ENCODE measurements at places on chromosomes 1 and 21.

DNA sequence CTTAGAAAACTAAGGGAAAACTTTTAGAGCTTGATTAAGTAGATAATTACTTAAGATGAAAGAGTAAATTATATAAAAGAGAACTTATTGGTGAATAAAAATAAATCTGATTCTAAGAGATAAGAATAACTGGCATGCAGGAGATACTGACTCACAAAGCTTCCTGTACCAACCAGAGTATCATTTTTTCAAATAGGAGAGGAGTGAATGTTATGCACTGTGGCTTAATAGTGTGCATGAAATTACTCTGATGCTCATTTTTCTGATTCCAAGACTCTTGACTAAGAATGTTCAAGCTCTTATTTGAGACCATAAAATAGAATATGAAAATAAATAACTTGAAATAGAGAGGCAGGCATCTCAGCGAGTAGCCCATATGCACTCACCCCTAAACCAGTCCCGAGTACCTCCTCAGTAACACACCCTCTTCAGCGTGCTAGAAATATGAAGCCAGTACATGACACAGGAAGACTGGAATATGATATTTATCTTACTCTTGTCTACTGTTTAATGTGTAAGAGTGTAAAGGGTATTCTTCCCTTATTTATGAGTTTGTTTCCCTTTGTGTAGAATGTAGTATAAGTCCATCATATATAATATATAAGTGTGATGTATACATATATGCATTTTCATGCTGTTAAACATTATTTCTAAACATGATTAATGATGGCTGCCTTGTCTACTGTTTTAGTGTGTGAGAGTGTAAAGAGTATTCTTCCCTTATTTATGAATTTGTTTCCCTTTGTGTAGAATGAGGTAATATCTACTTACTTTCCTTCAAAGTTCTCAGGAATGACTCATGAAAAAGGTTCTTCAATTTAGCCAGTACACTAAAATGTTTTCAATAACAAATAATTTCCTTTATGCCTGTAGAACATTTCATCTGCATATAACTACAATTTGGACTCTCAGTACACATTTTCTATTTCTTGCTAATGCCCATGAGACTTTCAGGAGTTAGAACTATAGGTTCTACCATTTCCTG, 99.2 kb upstream of the PALMD start:
- H3K27ac ChIP-seq, result no peak overlapping the region
- peaks cover 9% of the 10 kb centered on the region for H3K4me1 ChIP-seq
- no peaks in the 10 kb centered on the region for H3K27me3 ChIP-seq
- no peak overlapping the region for H3K4me3 ChIP-seq
- H3K36me3 ChIP-seq, result no peaks in the 10 kb centered on the region

- no peak overlapping the region for H3K27ac ChIP-seq
- peaks cover 6% of the 10 kb centered on the region for H3K4me1 ChIP-seq
- no peak overlapping the region for H3K4me3 ChIP-seq
Observed at GRCh38 chr1:25028907-25029599, 99.0 kb upstream of the RUNX3 start.

- no peaks in the 10 kb centered on the region for H3K27me3 ChIP-seq
- no peak overlapping the region for H3K4me3 ChIP-seq
- H3K4me1 ChIP-seq, result no peaks in the 10 kb centered on the region
- no peak overlapping the region for H3K27ac ChIP-seq
Observed at GRCh38 chr1:57461405-57461804, 37.5 kb upstream of the DAB1 start.

- H3K27ac ChIP-seq, result no peak overlapping the region
- H3K36me3 ChIP-seq, result no peaks in the 10 kb centered on the region
- no peak for DNase-seq
- H3K27me3 ChIP-seq, result peaks cover 4% of the 10 kb centered on the region
Observed at GRCh38 chr21:31609081-31609480, 50.4 kb upstream of the SOD1 start.

DNA sequence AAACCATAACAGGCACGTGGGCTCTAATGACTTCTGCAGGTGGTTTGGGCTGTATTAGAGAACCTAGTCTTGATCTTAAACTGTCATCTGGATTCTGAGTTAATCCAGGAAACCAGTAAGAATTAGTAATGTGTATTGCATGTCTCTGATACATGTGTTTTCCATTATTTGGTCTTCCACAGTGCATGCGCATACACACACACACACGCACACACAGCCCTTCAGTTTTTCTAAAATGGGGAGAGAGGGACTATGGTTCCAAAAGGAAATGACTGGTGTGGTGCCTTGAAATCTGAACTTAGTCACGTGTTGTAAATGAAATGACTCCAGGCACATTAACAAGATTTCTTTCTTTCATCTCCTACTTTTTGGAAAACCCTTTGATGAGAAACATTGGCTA, 67.6 kb downstream of the OLFML2B start:
- peaks cover 7% of the 10 kb centered on the region for H3K36me3 ChIP-seq
- H3K27ac ChIP-seq, result no peak overlapping the region
- H3K4me3 ChIP-seq, result no peak overlapping the region
- H3K27me3 ChIP-seq, result no peaks in the 10 kb centered on the region
- no peaks in the 10 kb centered on the region for H3K4me1 ChIP-seq

DNA sequence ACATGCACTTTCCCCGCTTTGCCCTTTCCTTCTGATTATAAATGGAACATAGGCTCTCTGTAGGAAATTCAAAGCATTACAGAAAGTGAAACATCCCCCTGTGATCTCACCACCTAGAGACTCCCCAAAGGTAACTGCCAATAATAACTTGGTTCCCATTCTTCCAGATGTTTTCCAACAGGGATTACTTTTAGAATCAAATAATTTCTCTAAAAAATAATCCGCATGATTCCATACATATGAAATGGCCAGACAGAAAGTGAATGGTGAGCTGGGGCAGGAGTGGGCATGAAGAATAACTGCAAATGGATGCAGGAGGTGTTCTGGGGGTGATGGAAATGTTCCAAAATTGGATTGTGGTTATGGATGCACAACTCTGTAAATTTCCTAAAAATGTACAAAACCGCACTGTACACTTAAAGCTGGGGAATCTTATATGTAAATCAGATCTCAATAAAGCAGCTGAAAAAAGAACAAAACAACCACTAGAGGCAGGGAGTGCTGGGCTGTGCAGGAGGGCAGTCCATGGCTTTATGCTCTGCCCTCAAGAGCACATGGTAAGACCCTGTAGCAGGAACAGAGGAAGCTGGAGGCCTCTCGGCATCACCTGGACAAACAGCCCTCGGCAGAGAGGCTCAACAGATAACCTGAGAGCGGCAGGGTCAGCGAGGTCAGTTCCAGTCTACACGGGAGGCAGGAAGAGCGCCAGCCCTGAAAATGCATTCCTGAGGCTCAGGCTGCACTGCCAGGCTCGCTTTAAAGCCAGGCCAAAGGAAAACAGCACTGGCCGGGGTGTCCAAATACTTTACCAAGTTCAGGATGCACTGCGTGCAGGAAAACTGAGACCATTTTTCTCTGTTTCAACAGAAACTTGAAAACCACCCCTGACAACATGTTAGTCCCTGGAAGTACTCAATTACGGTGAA, 39.7 kb downstream of the CAPZB start:
- DNase-seq, result no peak
- no peaks in the 10 kb centered on the region for H3K36me3 ChIP-seq
- H3K4me1 ChIP-seq, result peaks cover 98% of the 10 kb centered on the region
- no peak overlapping the region for H3K4me3 ChIP-seq

DNA sequence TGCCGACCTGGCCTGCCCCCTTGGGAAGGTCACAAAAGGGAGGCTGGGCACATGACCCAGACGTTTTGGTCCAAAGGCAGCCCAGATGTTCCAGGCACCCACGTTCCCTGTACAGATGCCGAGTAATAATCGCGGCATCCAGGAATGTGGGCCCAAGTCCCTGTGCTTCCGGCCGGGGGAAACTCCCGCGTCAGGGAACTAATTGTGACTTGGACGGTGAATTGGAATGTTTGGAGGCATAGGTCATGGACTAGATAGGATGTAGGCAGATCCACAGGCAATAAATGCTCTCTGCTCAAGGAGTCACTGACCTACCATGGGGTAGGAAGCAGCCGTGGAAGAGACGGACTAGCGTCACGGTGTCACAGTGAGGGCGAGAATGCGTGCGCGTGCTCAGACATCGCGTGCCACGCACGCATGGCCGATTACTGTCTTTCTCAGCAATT, 178.4 kb downstream of the DUSP10 start:
- no peak overlapping the region for H3K4me3 ChIP-seq
- H3K36me3 ChIP-seq, result no peaks in the 10 kb centered on the region
- H3K27me3 ChIP-seq, result no peaks in the 10 kb centered on the region
- H3K27ac ChIP-seq, result no peak overlapping the region

DNA sequence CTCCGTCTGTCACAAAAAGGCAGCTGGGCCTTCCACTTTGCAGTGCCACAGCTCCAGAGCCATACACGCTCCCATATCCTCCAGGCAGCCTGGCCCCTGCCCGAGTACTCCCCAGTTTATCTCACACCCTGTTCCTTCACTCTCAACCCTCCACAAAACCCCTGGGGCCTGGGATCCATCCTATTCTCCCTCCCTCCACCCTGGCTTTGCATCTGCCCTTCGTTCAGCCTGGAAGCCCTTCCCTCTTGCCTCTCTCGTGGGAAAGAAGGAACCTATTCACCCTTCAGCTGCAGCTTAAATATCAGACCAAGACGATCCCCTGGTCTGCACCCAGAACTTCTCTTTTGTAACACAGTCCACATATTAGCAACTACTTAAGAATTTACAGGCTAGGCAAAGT, 56.7 kb downstream of the CAMK2N1 start:
- no peak overlapping the region for H3K27ac ChIP-seq
- no peaks in the 10 kb centered on the region for H3K36me3 ChIP-seq
- DNase-seq, result no peak
- H3K27me3 ChIP-seq, result no peaks in the 10 kb centered on the region
- no peaks in the 10 kb centered on the region for H3K4me1 ChIP-seq

DNA sequence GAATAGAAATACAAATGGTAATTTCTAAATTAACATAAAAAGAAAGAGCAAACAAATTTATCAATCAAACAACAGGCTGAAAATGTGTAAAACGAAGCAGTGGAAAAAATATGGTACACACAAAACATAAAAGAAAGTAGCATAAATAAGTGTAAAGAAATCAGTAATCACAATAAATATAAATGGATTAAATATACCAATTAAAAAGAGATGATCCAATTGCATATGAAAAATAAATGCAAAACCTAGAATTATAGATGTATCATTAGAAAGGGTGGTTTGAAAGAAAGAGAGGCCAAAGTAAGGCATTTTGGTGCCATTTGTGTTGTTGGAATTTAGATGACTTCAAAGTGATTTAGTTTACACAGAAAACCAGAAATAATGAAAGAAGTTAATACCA, 202.2 kb downstream of the PTBP2 start:
- H3K27me3 ChIP-seq, result no peaks in the 10 kb centered on the region
- DNase-seq, result no peak
- H3K27ac ChIP-seq, result no peak overlapping the region
- H3K36me3 ChIP-seq, result no peaks in the 10 kb centered on the region
- no peaks in the 10 kb centered on the region for H3K4me1 ChIP-seq
- H3K4me3 ChIP-seq, result no peak overlapping the region

DNA sequence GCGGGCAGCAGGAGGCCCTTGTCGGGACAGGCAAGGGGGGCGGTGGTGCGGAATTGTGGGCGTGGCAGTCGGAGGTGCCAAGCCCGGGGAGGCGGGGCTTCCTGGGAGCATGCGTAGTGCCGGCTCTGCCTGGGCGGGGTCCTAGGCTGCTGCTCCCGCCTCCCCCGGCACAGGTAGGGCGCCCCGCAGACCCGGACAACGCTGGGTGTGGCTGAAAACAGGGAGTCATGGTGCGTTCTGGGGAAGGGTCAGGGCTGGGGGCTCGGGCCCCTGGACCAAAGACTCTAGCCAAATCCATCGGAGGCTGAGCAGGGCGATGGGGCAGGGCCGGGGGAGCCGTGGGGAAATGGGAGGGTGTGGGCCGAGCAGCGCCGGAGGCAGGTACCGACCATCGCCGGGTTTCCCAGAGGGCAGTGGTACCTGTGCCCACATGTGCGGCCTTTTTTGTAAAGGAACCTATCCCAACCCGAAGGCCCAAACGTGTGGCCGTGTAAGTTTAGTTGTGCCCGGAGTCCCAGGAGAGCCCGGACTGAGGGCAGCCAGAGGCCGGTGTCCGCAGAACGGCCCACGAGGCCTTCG, 231.9 kb downstream of the SDCCAG8 start:
- peaks cover 4% of the 10 kb centered on the region for H3K4me1 ChIP-seq
- DNase-seq, result no peak
- H3K36me3 ChIP-seq, result peaks cover 8% of the 10 kb centered on the region
- H3K27me3 ChIP-seq, result no peaks in the 10 kb centered on the region

DNA sequence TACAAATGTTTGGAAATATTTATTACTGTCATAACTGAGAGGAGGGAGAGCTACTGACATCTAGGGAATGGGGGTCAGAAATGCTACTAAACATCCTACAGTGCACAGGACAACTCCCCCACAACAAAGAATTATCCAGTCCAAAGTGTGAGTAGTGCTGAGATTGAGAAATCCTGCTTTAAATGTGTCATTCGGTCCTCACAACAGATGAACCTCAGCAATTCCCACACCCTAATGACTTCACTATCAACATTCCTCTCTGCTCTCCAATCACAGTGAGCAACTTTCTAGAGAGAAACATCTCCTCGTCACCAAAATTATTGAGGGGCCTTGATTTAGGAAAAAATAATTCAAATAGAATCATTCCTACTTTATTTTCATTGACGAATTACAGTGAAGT, 18.0 kb downstream of the OMA1 start:
- no peaks in the 10 kb centered on the region for H3K36me3 ChIP-seq
- H3K4me1 ChIP-seq, result no peaks in the 10 kb centered on the region
- H3K27ac ChIP-seq, result no peak overlapping the region

GRCh38 chr21:25179116-25179515, 428.2 kb downstream of the MRPL39 start:
- no peaks in the 10 kb centered on the region for H3K36me3 ChIP-seq
- H3K4me3 ChIP-seq, result no peak overlapping the region
- H3K27me3 ChIP-seq, result no peaks in the 10 kb centered on the region
- H3K27ac ChIP-seq, result no peak overlapping the region
- peaks cover 24% of the 10 kb centered on the region for H3K4me1 ChIP-seq

DNA sequence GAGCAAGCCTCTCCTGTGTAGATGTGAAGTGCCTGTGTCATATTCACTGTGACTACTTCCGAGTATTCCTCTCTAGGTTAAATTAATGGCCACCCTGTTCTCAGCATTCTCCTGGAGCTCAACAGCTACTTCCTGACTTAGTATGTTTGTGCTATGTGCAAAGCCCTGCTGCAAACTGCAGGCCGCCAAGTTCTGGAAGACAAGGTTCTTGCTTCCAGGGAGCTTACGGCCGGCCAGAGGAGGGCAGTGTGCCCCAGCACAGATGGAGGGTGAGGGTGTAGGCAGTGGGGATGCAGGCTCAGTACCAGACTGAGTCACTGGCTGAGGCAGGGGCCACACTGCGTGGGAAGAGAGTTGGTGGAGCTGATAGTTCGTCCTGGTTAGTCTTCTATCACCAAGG, 43.2 kb downstream of the ELK4 start:
- H3K4me1 ChIP-seq, result peaks cover 49% of the 10 kb centered on the region
- no peak overlapping the region for H3K4me3 ChIP-seq
- H3K36me3 ChIP-seq, result no peaks in the 10 kb centered on the region
- H3K27ac ChIP-seq, result no peak overlapping the region
- no peaks in the 10 kb centered on the region for H3K27me3 ChIP-seq

- peak overlapping the region; percentile 21 for H3K27ac ChIP-seq
- no peak overlapping the region for H3K4me3 ChIP-seq
- no peaks in the 10 kb centered on the region for H3K27me3 ChIP-seq
- DNase-seq, result no peak
- H3K4me1 ChIP-seq, result no peaks in the 10 kb centered on the region
- no peaks in the 10 kb centered on the region for H3K36me3 ChIP-seq
Observed at GRCh38 chr1:2148691-2149090, 45.9 kb downstream of the FAAP20 start.
